ENCODE measurements at places on chromosomes 12 and 14.
A peak's percentile ranks its signal among the peaks of the same experiment; 100 is the strongest.

DNA sequence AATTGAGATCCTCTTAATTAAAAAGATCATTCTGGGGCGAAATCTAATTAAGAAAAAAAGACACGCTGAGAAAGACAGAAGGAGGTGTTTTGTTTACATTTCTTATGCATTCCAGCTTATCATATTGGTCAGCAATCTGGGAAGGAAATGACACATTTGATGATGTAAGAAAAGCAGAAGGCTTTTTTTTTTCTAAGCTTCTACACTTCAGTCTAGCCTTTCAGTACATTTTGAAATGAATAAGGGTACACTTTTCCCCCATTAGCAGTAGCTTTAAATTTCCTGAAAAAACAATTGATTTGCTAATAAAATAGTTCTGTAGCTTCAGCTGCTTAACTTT lies 5.9 kb upstream of the GSC start:
- no peak for DNase-seq

GRCh38 chr14:94921882-94922585 lies 152.1 kb upstream of the GSC start:
- DNase-seq, result no peak

DNA sequence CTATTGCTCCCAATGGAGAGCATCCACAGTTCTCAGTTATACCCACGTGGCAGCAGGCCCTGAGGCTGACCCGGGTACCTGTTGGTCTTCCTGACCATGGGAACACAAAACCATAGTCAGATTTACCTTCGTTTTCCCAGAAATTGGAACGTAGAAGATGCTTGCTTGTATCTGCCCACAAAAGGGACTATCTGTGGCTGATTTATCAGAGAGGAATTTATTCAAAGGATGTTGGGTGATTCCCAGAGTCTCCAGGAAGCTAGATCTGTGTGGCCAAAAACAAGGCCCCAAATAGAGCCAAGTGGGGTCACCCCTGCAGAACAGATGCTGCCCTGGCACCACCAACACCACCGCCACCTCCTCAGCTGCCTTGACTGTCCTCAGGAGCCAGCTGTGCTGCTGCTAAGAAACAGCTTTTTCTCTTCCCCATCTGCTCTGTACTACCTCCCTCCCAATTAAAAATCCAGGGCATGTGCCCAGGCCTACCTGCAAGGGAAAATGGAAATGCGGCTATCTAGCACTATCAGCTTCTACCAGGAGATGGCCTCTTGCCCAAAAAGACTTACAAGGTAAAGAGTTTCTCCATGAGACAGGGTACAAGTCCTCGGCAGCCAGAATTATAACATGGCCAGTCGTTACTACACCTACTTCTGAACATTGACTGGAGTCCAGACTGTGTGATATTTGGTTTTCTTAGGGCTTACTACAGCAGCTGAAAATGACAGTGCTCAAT lies 128.6 kb upstream of the PLEKHG7 start:
- DNase-seq, result no peak

GRCh38 chr14:52458721-52459085 lies 93.6 kb downstream of the TXNDC16 start:
- DNase-seq, result no peak

DNA sequence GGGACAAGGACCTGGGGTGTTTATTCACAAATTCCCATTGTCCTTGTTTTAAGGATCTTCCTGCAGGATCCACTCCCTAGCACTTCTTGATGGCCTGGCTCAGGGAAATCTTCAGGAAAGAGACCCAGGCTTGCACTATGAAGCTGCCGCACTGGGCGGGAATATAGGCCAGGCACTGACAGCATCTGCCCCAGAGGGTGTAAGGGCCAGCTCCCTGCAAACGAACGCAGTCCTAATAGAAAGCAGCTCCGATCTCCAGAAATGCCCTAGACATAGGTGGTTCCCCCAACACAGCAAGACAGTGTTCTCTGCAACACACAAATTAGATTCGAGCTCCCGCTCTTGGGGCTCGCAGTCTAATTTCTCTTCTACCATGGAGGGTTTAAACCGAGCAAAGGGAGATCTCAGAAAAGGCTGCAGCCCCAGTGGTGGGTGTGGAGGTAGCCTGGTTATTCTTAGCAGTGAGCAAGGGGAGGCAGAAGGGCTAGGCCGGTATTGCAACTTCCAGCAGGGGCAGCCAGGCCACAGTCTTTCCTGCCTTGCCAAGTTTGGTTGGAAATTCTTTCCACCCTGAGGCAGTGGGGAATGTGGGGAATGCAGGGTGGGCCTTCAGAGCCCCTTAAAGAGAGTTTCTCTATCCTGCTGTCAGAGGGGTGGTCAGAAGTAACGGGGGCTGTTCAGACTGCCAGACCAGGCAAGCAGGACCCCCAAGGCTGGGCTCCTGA lies 16.1 kb upstream of the WSCD2 start:
- DNase-seq, result no peak

DNA sequence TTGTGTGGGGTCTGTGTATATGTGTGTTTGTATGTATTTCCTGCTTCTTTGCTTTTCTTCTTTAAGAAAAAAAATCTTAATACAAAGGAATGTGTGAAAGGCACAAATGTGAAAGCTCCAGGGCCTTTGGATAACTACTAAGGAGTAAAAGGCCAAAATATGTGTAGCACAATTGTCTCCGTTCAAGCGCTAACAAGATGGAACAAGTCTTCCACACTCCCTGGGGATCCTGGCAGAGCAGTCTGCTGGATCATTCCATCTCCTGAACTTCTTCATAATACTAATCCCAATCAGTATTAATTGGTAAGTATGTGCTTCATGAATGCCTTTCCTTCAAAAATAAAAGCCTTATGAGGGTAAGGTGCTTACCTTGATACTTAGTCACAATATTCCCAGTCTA lies 462.5 kb upstream of the TBX3 start:
- DNase-seq, result no peak

DNA sequence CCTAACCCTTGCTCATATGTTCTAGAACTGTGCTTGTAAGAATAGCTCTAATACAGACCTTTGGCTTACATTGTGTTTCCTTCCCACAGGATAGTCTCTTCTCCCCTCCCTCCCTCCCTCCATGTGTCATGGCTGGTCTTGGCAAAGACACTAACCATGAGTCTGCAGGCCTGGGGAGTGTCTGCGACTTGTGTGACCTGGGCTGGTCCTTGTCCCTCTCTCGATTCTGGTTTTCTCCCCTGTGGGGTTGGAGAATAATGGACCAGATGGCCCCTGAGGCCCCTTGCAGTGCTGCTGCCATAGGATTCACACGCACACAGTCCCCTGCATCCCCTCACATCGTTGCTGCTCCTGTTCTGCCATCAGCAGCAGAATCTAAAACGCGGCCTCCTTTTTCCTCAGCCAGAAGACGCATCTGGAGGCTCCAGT lies 30.3 kb downstream of the DEGS2 start:
- no peak for DNase-seq

- no peak for DNase-seq
Measured at GRCh38 chr12:29882846-29883245, 99.1 kb upstream of the TMTC1 start.

- no peak for DNase-seq
Measured at GRCh38 chr14:58428118-58428683, 682 bp downstream of the KIAA0586 start.

DNA sequence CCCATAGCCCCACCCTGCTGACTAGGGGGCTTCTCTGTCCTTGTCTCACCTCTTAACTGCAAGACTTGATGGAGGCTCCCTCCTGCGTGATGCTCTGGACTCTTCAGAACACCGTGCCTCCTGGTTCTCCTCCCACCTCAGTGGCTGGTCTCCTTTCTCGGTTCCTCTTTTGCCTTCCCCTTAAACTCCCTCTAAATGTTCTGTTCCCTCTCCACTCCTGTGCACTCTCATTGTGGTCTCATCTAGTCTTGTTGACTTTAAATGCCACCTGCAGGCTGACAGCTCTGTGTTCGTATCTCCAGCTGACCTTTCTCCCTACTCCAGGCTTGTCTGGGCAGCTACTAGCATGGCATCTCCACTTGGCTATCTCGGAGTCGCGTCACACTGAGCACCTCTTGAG lies 28.3 kb downstream of the DYNC1H1 start:
- DNase-seq, result no peak

DNA sequence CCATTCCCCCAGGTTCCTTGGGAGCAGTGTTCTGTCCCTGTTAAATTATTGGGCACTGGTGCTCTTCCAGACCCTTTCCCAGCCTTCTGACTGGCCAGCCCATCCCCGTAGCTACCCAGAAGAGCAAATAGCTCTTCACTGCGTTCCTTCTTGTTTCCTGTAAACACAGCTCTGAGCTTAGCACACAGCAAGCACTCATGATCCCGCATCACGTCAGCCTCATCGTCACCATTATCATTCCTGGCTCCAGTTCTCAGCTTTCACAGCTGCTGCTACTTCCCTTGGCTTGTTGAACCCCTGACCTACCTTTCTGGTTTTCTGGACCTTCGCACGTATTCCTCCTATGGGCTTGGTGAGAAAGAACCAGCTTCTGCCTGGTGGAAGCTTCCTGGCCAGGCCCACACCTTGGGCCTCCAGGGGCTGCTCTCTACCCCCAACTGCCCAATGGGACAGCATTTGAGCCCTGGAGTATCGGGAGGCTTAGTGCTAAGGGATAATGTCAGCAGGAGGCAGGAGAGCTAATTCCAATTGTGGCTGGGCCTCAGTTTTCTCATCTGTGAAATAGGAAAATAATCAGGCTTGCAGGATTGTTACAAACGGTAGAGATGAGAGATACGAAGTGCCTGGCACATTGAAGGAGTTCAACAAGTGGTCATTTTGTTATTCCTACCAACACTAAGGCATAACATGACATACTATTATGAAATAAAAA lies 22.6 kb upstream of the PAPOLA start:
- DNase-seq, result no peak

DNA sequence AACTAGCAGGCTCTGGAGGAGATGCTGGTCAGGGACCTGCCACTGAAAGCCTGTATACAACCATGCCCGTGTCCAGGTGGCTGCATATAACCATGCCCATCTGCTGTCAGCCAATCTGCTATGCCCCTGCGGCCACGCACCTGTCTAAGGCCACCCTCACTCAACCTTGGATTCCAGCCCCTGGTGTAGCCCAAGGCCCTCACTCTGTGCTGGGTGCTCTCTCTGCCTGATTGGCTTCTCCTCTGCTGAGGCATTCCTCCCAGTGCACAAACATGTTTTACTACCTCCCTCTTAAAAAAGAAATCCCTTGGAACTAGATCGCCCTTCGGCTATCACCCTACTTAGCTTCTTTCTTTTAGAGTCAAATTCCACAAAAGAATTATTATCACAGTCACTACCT lies 45.5 kb downstream of the ZFP36L1 start:
- no peak for DNase-seq

- DNase-seq, result no peak
Measured at GRCh38 chr14:51562816-51563215, 88.9 kb upstream of the FRMD6 start.

DNA sequence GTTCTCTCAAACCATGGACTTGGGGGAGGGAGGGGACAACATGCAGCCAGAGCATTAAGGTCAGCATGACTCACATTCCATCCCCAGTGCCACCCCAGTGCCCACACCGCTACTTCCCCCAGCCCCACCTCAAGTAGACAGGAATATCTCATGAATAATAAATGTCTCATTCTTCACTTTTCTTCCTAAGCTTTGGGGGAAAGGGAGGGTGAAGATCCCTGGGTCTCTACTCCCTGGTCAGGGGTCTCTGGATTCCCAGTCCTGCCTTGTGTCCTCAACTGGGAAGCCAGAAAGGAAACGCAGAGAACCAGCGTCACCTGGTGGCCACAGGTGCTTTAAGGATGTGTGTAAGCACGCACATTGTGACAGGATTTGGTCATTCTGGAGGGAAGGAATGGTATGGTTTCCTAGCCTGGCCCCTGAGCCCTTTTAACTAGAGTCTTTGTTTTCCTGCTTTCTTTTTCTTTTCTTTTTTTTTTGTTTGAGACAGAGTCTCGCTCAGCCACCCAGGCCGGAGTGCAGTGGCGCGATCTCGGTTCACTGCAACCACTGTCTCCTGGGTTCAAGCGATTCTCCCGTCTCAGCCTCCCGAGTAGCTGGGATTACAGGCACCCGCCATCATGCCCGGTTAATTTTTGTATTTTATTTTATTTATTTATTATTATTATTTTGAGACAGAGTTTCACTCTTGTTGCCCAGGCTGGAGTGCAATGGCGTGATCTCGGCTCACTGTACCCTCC lies 3.4 kb downstream of the GPR84 start:
- peak; percentile 72 for DNase-seq

DNA sequence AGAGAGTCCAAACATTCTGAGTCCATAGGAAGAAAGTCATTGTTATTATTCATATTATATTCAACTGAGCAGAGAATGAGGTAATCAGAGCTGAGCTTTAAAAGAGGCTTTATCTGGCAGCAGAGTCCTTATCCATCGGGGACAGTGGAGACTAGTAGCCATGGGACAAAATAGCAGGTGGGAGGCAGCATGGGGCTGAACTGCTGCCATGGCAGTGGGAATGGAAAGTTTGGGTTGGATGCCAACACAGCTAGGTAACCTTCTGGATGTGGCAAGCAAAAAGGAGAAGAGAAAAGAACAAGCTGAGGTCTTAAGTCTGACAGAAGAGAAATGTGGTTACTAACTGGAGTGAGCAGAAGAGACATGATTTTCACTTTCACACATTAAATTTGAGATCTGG lies 71.0 kb upstream of the CDKN3 start:
- DNase-seq, result no peak

- no peak for DNase-seq
Measured at GRCh38 chr12:62016021-62016420, 244.2 kb upstream of the USP15 start.

Measured in nucleus accumbens (tissue), 56 donors.